ENCODE measurements at places on chromosomes 4 and X.

GRCh38 chr4:184201179-184201578 lies 16.5 kb downstream of the ENPP6 start:
- DNase-seq, result no peak

DNA sequence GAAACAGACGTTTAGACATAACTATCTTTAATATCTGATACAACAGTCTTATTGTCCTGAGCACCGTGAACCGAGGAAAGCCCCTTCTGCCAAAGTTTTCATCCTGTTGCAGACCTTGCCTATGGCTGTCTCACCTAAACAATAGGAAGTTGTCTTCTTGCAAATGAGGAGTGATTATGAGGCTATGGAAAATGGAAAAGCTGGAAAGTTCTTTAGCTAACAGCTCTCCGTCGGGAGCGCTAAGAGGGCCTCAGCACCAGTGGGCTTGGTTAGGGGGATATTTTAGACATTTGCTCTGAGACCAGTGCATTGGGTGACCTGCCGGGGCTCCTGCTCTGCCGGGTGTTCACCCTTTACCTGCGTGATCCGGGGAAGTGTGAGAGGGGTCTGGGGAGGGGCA lies 28.4 kb downstream of the TMEM131L start:
- DNase-seq, result no peak

DNA sequence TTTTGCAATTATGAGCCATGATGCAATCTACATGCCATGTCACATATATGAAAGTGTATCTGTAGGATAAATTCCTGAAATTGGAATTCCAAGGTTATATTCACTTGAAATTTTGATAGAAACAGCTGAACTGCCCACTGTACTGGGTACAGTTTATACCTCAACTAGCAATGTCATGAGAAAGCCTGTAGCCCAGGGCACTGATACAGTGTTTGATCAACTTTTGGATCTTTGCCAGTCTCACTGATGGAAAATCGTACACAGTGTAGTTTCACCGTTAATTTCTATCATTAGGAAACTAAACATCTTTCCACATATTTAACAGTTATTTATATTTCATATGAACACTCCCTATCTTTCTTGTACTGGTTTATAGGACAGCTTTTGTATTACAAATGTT lies 34.2 kb downstream of the TAPT1 start:
- no peak for DNase-seq

DNA sequence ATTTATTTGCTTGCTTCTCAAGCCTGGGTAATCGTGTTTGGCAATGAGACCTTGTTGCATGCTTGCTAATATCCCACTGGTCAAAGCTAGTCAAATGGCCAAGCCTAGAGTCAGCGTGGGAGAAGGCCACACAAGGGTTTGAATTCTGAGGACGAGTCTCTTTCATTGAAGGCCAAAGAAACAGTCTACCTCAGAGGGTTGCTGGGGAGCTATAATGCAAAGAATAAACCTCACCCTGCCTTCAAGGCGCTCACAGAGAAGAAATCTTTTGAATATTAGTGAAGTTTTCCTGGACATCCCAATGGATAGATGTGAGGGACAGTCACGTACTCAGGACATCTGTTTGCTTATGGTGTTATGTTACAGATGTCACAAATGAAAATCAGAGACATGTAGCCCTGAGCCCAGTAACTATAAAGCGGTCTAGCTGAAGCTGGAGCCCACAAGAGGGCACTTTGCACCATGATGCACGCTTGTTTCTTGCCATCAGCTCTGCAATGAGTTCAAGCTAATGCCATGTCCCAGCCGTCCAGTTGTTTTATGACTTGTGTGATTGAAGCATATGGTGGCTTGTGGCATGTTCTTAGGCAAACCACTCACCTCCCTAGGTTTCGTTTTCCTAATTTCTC lies 1.1 kb upstream of the TLR3 start:
- no peak for DNase-seq

GRCh38 chr4:15912236-15912635 lies 26.3 kb downstream of the FGFBP1 start:
- DNase-seq, result no peak

- no peak for DNase-seq
Observed at GRCh38 chrX:36431819-36432218, 512.3 kb downstream of the CFAP47 start.

- no peak for DNase-seq
Observed at GRCh38 chrX:41708486-41708885, 15.5 kb upstream of the GPR82 start.

GRCh38 chrX:136318156-136318555 lies 17.4 kb downstream of the ADGRG4 start:
- DNase-seq, result no peak

GRCh38 chr4:153227469-153228075 lies 23.3 kb downstream of the TRIM2 start:
- DNase-seq, result no peak

GRCh38 chrX:85928606-85929005 lies 118.8 kb downstream of the CHM start:
- DNase-seq, result no peak

DNA sequence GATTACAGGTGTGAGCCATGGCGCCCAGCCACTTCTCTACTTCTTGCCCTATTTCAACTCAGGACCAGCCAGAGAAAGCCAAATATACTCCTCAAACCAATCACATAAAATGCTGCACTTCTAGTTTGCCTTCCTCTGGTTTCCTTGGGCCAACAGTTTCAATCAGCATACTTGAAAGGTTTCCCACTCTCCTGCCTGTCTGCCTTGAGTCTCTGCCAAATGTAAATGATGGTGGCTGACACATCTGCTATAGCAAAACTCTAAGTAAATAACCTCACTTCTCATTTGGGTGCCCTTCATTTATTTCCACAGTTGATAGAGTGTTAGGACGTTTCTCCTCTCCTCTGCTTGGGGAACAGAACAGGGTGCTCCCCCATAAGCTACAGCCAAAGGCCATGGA lies 36.4 kb upstream of the PPA2 start:
- DNase-seq, result no peak

- DNase-seq, result no peak
Observed at GRCh38 chrX:39752815-39753214, 344.9 kb downstream of the BCOR start.

DNA sequence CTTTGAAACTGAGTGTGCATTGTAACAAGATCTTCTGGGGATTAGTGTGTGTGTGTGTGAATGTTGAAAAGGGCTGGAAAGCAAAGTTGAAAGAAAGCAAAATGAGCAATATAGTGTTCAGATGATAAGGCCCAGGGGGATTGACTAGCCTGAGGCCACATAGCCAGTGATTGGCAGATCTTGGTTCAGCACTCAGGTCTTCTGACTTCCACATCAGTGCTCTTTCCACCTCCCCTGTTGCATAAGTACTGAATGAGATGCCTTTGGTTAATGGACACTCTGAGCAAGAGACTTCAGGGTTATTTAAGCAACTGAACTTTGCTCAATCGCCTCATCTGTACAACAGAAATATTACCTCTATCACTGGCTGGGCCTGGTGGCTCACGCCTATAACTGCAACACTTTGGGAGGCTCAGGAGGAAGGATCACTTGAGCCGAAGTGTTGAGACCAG lies 120.4 kb downstream of the TMEM164 start:
- DNase-seq, result no peak

GRCh38 chrX:40012868-40013265 lies 84.9 kb downstream of the BCOR start:
- DNase-seq, result no peak

DNA sequence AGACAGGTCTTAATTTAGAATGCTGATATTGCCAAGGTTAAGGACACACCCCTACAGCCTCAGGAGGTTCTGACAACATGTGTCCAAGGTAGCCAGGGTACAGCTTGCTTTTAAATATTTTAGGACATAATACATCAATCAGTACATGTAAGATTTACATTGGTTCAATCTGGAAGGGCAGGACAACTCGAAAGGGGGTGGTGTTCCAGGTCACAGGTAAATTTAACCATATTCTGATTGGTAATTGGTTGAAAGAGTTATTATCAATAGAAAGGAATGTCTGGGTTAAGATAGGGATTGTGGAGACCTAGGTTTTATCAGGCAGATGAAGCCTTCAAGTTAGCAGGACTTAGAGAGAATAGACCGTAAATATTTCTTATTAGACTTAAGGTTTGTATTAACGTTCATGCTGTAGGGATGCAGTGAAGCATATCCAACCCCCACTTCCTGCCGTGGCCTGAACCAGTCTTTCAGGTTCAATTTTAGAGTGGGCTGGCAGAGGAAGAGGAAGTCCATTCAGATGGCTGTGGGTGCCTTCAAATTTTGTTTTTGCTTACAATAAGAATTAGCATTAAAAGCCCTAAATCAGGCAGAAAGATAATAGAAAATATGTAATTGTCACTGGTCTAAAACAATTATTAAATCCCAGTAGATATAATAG lies 136.5 kb upstream of the GALNTL6 start:
- DNase-seq, result no peak

- DNase-seq, result no peak
Observed at GRCh38 chr4:88846206-88846790, 148.7 kb upstream of the NAP1L5 start.

- DNase-seq, result no peak
Observed at GRCh38 chrX:123797543-123798447, 62.1 kb upstream of the XIAP start.

All from stimulated activated CD4-positive, alpha-beta T cell treated with anti-CD3 and anti-CD28 coated beads, Interleukin-1b, Interleukin-23, amount 100 ng/mL, for 1 hour (primary cell).